Stimulated activated CD4-positive, alpha-beta T cell treated with anti-CD3 and anti-CD28 coated beads, TNF-alpha, amount 100 ng/mL, for 48 hours (primary cell): ENCODE measurements at places on chromosomes 12 and 14.

- no peak for DNase-seq
Measured at GRCh38 chr12:63844391-63845341, at the start of gene SRGAP1. Gene SRGAP1 (plus strand): TSS chr12:63844700. CDS start chr12:63844817, 117 bp downstream.

GRCh38 chr14:74574090-74574433, 38.0 kb downstream of the LTBP2 start:
- DNase-seq: no peak

- no peak for DNase-seq
Measured at GRCh38 chr14:95238487-95239298, 81.0 kb downstream of the CLMN start.

DNA sequence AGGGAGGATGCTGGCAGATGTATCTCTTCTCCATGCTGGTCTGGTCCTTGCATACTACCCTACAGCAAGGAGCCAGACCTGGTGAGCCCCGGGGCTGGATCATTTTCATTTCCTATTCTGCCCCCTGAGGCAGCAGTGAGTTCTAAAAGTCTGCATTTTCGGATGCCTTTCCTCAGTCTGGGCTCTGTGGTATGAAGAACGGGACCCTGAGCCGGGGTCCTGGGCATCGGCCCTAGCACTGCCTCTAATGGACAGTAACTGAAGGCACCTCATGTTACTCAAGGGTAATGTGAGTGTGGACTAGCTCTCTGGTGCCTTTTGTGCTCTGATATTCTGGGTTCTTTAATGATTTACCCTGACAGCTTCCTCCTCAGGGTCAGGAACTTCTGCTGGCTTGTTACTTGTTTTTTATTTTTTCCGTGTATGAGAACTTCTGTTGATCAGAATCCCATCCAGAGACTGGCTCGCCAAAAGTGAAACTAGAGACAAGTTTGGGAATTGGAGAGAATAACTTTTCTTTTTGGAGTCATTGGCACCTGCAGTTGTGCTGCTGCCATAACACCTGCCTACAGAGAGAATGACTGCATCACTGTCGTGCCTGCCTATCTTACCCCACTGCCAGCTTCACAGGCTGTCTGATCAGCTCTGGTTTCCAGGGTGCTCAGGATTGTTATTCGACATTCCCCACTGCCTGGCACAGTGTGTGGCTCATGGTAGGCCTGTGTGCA, 62.3 kb downstream of the SUSD6 start:
- DNase-seq: no peak
